ENCODE measurements at places on chromosomes 2 and 18.

GRCh38 chr2:2662847-2663356 lies 331.8 kb upstream of the MYT1L start:
- no peak for DNase-seq

DNA sequence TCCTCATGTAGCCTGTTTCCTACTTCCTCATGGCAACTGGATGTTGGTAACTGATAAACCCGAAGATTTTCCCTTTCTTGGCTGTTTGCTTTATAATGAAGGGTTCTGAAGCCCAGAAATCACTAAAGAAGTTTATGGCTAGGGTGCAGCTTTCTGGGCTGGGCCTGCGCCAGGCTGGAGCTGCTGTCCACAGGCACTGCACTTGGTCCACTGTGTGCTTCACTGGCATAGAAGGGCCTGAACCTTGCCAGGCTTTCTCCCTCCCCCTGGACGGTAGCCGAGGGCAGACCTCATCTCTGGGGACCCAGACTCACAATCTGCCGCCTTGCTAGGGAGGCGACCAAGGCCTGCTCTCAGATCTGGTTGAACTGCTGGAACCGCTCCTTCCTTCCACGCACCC lies 133.3 kb upstream of the SPRED2 start:
- no peak for DNase-seq

- DNase-seq = no peak
Observed at GRCh38 chr2:74528600-74529356, 728 bp downstream of the AUP1 start.

DNA sequence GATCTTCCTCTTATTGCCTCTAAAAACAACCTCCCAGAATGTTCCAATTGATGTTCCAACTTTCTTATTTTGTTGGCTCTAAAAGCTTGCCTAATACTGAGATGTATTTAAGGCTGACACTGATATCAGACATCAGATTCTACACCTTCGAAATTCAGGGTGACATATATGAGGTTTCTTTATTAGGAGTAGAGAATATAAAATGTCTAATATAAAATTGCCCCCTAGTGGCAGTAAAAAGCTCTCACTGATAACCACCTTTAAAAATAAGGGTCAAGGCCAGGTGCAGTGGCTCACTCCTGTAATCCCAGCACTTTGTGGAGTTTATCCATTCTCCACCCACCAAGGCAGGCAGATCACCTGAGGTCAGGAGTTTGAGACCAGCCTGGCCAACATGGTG lies 789.7 kb upstream of the SLC39A10 start:
- DNase-seq = no peak

DNA sequence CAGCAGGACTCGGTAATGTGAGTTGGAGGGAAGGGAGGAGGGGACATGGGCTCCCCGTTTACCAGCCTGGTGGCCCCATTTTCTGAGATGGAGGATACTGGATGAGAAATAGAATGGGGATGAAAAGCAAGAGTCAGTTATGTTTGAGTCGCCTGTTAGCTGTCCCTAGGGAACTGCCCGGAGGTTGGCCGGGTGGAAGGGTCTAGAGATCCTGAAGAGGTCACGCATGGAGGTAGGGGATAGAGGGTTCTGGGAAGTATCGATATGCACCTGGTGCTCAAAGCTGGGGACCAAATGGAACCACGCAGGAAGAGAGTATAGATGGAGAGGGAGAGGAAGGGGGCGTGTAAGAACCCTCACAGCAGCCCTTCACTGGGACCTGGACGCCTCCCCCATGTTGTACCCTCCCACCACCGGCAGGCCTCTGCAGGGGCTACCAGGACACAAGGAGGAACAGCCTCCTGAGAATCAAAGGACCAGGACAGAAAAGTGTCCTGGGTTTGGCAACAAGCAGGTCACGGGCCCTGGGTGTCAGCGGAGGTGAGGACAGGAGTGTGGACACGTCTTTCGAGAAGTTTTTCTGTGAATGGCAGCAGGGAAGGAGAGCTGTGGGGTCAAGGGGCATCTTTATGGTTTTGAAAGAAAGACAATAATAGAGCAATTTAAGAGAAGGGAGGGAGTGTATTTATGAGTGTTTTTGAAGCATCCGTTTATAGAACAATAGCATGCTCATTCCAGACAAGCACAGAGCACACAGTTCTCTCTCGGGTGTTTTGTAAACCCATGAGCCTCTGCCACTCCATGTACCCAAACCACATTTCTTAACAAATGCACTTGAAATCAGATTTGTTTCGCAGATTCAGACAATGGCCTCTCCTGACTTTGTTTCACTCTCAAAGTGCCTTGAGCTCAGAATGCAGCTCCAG lies 132.2 kb downstream of the SMAD7 start:
- peak; percentile 16 for DNase-seq

DNA sequence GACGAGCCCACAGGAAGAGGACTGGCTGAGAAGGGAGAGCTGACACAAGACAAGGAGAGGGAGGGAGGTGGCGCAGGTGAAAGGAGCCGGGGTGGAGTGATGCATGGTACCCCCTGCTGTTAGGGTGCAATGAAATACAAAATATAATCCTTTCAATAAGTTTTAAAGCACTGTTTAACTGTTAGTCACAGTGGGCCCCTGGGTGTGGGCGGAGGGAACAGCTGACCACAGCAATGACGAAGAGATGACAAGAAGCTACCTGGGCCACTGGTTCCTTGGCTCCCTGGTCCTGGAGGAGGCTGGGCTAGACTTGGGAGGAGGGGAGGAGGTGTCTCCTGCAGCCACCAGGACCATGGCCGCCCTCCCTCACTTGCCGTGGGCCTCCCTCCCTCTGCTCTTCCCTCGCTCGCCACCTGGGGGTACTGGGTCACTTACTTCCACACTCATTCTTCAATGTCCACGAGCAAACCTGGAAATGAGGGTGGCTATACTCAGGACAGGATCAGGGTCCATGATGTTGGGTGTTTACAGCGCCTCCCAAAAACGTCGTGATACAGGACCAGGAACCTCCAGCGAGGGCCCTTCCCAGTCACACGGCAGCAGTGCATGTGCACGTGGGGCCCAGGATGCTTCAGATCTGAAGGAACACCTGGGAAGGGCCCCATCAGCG lies 196.1 kb downstream of the ANKRD30B start:
- no peak for DNase-seq

GRCh38 chr18:71036783-71037182 lies 747.9 kb downstream of the SOCS6 start:
- no peak for DNase-seq

DNA sequence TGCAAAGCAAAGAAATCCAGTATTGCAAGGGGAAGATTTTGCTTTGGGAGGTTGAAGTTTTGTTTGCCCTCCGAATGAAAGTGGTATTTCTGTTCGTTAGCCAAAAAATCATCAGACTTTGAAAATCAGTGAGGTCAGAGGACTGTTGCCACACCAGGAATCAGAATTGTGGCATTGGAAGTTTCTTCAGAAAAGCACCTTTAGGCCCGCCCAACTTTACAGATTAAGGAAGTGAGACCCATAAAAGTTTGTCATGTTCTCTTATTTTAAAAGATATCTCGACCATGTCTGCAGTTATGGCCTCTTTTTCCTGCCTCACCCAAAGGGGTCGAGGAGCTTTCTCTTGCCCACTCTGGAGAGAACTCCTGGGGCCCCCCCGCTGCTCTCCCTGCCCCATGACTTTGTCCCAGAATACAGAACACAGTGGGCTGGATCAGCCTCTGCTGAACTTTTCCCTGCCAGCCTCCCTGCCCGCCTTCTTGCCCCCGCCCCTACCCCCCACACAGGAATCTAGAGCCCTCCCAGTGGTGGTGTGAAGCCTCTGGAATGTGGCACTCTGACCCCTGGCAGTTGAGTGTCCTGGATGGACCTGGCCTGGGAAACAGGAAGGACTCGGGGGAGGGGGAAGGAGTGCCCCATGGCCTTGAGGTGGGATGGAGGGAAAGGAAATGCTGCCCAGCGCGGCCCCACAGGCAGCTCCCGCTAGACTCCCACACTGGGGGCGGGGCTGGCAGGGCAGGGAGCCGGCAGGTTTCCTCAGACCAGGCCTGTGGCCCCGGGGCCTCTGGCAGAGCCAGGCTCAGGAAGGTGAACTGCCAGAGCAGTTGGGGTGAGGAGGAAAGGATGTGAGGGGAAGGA lies 25.3 kb downstream of the CRIM1 start:
- no peak for DNase-seq

- DNase-seq = no peak
Observed at GRCh38 chr2:157899125-157899839, 23.2 kb upstream of the ACVR1 start.

DNA sequence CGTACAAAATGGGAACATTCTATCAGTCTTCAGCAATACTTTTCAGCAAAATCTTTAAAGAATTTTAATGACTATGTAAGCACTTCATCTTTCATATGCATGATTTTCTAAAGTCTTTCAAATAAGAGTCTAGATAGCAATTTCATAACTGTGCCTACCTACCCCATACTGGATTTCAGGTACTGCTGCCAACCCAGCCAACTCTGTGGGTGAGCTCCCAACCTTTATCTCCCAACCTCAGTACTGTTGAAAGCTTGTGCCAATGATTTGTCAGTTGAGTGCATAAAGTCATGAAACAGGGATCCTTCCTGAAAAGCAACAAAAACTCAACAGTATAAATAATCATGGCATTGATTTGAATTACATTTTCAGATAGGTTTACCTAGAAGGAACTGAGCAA lies 296.9 kb downstream of the PID1 start:
- DNase-seq = no peak

DNA sequence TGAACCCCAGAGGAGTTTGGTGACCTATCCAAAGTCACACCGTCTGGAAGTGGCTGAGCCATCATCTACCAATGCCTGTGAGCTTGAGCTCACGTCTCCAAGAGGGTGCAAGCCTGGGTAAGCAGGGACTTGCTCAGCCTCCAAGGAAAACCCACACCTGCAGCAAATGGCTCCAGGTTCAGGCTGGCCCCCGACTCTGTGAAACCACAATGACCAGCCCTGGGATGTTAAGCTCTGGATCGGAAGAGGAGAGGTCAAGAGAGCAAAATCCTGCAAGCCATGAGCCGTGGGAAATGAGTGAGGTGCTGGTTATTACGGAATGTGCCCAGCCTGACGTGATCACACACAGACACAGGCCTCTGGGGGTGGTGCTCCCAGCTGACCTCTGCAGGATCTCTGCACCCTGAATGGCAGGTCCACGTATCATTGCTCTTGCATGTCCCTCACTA lies 94.1 kb upstream of the OTOS start:
- DNase-seq = no peak

- no peak for DNase-seq
Observed at GRCh38 chr2:87996570-87996969, 19.8 kb downstream of the RNU2-63P start.

GRCh38 chr18:62109676-62110075 lies 77.2 kb downstream of the PIGN start:
- DNase-seq = no peak

- DNase-seq = no peak
Observed at GRCh38 chr2:3169106-3169870, 208.3 kb downstream of the EIPR1 start.

- no peak for DNase-seq
Observed at GRCh38 chr18:46663539-46663938, 6.5 kb upstream of the LOXHD1 start.

DNA sequence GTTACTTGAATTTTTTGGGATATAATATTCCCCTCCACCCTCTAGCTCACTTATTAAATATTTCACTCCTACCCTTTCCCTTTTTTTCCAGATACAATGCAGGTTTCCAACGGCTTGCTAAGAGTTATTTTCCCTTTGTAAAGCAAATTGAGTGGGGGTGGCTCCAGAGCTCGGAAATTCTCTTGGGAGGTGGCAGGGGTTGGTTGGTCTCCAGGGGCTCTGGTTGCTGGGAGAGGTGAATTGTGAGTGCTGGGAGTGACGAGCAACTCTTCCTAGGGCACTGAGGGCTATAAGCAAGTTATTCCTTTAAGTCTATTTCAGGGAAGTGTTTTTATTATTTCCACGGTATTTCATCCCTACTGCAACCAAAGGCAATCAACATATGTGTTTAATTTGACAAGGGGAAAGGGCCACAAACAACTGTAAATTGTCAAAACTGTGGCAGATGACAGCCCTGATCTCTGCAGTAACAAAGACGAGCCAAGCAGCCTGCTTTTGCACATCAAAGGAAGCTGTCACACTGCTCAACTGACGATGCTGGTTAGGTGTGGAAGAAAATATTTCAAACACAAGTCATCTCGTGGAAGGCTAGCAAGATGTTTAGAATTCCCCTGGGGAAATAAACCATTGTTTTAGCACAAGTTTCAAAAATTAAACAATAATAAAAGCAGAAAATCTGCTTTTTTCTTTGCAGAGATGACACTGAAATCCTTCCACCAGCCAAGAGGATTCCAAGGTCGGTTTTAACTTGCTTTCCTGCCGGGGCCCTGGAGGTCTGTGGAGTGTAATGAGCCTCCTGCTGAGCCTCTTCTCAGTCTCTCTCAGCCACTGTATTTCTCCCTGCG lies 34.8 kb upstream of the ASXL2 start:
- DNase-seq = no peak

- DNase-seq = no peak
Observed at GRCh38 chr2:141508086-141508752, 622.6 kb downstream of the LRP1B start.

DNA sequence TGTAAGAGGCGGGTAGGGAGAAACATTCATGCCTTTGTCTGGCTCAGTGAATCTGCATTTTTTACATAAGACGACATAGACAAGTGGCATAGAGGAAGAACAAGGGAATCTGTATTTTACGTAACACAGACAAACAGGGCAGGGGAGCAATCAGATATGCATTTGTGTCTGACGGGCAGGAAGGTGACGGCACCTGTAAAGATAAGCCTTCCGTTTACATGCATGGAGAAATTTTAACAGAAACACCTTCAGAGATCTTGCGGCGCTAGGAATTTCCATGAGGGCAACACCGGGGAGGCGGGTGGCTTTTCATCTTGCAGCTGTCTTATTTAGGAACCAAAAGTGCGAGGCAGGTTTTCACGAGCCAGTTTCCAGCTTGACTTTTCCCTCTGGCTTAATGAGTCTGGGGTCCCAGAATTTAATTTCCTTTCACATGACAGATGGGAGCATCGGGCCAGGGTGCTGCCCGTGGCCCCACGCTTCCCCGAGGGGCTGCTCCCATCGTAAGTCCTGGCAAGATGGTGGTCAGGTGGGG lies 42.6 kb downstream of the RTP5 start:
- DNase-seq = no peak

DNA sequence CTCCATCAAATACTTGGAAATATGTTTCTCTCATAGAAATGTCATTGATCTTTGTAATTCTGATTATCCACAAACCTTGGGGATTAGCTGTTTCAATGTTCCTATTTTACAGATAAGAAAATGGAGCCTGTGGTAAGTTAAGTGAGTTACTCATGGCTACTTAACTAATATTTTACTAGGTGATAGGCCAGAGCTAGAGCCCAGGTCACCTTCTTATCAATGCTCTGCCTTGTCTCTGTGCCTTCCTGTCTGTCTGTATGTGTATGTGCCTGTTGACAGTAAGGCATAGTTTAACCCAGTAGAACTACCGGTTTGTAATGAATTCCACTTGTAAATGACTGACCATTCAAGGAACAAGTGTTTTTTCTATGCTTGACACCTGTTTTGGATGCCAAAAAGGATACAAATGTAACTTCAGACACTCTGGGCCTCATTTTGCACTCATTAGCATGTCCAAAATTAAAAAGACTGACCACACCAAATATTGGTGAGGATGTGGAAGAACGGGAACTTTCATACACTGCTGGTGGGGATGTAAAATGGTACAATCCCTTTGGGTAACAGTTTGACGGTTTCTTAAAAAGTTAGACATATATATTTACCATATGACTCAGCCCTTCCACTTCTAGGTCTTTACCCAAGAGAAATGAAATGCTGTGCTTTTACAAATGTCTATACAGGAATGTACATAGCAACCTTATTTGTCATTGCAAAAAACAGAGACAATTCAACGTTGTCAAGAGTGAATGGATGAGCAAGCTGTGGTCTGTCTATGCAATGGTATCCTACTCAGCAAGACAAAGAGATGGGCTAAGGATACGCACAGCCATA lies 19.6 kb upstream of the IL1A start:
- DNase-seq = no peak
